ENCODE measurements at places on chromosomes 13 and 19. TPM values are rescaled to one million over a fixed set of nuclear protein-coding genes. Genes with fewer than 3 reads are reported as not detected.
A peak's percentile ranks its signal among the peaks of the same experiment; 100 is the strongest.

GRCh38 chr13:100666124-100666523, 8.5 kb downstream of the TMTC4 start:
- no peak for DNase-seq

GRCh38 chr19:49930483-49931011, 1.2 kb upstream of the NUP62 start:
- DNase-seq, result no peak

CPB2 gene
- total RNA-seq, result not detected

DNA sequence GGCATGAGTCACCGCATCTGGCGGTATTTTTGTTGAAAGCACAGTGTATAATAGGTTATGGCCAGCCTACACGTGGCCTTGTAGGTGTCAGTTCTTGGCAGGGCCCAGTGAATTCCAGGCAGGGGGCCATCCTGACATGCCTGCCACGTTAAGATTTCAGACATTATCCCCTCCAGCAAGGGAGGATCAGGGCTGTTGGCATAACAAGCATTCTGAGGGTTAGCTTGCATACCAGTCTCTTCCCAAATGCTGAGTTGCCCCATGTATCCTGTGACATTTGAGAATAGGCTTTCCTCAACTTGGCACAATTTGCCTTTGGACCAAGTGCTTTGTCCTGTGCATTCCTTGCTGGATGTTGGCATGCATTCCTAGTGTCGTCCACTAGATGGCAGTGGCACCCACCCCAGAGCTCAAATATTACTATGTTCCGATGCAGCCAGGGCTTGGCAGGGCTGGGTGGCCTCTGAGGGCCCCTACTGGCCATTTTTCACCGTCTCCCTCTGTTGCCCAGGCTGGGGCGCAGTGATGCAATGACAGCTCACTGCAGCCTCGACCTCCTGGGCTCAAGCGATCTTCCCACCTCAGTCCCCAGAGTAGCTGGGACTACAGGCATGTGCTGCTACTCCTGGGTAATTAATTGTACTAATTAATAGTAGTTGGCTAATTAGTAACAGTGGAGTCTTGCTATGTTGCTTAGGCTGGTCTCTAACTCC, 31.2 kb downstream of the NLRP12 start:
- peak; percentile 75 for DNase-seq

DNA sequence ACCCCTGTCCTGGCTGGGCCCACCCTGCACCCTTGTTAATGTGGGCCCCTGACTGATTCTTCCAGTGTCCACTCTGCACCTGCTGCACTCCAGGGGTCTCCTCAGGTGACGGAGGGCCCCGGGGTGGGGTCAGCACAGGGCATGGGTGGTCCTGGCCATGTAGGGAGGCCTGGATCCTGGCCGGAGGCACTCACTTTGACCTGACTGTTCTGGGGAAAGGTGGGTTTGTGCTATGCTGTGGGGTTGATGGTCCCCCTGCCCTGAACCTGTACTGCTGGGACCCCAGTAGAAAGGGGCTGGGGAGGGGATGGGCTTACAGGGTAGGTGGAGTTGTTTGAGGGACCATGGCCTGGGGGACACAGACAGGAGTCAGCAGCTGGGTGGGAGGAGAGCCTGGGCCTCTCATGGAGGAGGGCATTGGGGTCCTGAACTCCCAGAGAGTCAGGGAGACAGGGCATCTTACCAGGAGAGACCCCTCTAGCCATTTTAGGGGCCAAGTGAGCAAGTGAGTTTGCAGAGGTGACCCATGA, 25.8 kb upstream of the CEACAM1 start:
- no peak for DNase-seq

ANGPTL4 gene
- total RNA-seq, result 1.9 TPM

DNA sequence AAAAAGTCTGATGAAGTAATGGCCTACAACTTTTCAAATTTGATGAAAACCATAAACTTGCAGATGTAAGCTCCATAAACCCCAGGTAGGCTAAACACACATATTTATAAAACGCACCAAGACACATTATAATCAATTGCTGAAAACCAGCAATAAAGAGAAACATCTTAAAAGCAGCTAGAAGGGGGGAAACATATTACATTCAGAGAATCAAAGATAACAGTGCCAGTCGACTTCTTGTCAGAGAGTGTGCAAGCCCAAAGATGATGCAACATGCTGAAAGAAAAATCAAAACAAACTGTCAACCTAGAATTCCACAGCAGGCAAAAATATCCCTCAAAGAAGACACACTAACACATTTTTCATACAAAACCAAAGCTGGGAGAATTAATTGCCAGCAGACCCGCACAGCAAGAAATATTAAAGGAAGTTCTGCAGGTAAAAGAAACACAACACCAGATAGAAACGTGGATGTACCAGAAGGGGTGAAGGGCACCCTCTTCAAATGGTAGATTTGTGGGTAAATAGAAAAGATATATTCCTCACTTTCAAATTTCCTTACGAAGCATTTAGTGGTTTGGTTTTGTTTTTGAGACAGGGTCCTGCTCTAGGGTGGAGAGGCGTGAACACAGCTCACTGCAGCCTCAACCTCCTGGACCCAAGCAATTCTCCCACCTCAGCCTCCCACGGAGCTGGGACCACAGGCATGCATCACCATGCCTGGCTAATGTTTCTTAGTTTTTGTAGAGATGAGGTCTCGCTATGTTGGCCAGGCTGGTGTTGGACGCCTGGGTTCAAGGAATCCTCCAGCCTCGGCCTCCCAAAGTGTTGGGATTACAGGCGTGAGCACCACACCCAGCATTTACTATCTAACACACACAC, 16.5 kb upstream of the ATP1A3 start:
- DNase-seq, result peak; percentile 60

- no peak for DNase-seq
These were observed 46.5 kb downstream of the RFX2 start for GRCh38 chr19:6063576-6064335.

ADGRE3 gene
- not detected for total RNA-seq

IL27RA gene
- total RNA-seq, result 2.9 TPM

ZNF578 gene
- 2.8 TPM for total RNA-seq

DNA sequence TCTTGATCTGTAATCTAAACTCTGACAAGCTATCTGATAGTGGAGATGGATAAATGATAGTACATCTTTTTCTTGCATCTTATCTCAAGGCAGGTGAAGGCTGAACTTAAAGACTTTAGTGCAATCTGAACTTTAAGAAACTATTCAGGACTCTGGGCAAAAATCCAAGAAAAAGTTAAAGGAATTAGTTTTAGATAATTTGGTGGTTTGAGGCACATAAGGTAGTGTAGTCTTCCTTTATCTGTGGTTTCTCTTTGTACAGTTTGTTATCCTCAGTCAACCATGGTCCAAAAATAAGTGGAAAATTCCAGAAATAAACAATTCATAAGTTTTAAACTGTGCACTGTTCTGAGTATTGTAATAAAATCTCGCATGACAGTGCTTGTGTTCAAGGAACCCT, 172.9 kb downstream of the UGGT2 start:
- peak; percentile 18 for DNase-seq

- peak; percentile 75 for DNase-seq
These were observed 10.4 kb upstream of the JUND start for GRCh38 chr19:18291590-18292461.

GRCh38 chr19:52086481-52086880, 9.1 kb downstream of the ZNF841 start:
- DNase-seq, result peak; percentile 30

PRR20E gene
- not detected for total RNA-seq

- DNase-seq, result no peak
These were observed 129.3 kb downstream of the ATP11A start for GRCh38 chr13:112819111-112819510.

DNA sequence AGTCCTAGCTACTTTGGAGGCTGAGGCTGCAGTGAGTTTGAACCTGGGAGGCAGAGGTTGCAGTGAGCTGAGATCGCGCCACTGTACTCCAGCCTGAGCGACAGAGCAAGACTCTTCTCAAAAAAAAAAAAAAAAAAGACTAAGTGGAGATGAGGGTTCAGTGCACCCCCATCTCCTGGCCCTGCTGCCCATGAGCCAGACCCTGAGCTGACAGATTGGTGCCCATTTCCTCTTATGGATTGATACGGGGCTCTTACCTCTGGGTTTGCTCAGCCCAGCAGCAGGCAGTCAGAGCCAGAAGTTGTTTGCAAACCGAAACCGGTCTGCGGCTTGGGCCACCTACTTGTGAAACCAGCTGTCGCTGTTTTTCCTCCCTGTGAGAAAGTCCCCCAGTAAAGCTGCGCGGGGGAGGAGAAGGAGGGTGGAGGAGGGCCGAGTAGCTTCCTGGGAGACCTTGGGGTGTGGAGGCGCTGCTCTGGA, 36.9 kb downstream of the ARRDC2 start:
- peak; percentile 76 for DNase-seq

- no peak for DNase-seq
These were observed 8.6 kb downstream of the LTBP4 start for GRCh38 chr19:40609561-40610395.

DNA sequence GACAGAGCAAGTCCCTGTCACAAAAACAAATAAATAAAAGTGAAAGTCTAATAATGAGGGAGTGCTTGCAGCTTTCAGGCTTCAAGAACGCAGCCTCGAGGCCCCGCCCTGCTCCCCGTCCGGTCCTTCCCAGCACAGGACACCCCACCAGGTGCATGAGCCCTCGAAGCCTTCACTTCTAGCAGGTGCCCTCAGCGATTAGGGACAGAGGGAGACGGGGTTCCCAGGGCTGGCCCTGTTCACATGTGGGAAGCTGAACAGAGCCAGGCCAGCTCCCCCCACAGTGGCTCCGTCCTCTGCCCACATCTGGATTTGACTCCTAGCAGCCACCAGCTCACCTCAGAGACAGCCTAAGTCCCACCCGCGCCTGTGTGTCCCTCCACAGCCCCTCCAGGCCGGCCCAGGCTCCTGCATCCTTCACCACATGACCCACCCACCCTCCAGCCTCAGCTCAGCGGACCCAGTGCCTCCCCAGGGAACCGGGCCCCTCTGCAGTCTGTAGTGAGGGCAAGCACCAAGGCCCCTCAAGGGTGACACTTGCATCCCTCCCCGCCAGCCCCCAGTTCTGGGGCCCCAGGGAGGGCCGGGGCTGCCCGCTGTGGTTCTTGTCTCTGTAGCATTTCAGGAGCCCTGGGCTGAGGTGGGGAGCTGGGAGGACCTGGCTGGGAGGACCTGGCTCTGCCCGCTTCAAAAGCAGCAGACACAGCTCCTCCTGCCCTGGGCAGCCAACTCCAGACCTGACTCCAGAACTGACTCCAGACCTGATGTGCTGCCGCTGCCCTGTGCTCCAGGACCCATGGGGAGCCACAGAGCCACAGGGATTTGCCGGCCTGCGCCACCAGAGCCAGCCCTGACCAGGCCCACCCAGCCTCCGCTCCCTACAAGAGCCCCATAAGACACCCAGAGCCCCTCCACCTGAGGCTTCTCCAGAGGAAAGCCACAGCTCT, 27.2 kb downstream of the GPX4 start:
- DNase-seq, result no peak

- no peak for DNase-seq
These were observed 265.3 kb downstream of the MZT1 start for GRCh38 chr13:72462166-72462565.

DNA sequence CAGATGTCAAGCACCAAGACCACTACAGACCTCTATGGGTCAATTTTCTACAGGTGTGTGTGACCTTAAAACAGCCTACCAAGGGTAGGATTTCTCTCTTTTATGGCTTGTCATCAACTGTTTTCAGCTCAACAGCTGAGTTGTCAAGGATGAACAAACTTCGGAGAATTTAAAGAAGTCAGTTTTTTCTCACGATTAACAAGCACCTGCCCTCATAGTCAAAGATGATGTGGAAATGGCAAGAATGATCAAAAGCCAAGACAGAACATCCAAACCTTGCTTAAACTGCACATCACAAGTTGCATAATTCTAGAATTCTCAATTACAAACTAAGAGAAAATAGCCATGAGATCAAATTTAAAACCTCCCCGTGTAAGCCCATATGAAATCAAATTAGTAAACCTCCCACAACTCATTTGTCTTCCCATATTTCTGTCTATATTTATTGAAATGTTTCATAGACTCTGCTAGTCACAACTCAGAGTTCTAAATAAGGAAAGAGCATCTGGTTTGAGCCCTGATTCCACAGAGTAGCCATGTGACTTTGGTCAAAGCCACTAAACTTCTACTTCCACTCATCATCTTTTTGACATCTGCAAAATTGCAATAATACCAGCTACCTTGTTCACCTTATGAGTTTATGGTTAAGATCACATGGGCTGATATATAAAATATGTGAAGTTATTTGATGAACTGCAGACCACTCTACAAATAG, 521.5 kb upstream of the HTR2A start:
- no peak for DNase-seq

PLPP2 gene
- total RNA-seq, result 2.3 TPM

- peak; percentile 49 for DNase-seq
These were observed 17.7 kb downstream of the INTS6 start for GRCh38 chr13:51435002-51435578.

DNA sequence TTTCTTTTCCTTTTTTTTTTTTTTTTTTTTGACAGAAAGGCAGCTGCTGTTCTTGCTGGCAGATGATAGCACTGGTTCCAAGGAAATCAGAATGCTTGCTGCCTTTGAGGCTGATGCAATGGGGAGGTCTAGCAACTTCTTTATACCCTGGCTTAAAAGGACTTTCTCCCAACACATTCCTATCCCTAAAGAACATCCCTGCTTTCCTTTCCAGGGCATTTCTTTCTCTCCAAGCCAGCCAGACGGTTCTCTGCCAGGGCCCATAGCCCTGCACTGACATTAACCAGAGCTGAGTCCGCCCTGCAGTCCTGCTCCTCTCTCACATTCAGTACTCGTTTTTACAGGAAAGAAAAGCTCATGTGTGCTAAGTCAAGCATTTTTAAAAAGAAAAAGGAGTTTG, 133.9 kb upstream of the WASF3 start:
- peak; percentile 51 for DNase-seq

DNA sequence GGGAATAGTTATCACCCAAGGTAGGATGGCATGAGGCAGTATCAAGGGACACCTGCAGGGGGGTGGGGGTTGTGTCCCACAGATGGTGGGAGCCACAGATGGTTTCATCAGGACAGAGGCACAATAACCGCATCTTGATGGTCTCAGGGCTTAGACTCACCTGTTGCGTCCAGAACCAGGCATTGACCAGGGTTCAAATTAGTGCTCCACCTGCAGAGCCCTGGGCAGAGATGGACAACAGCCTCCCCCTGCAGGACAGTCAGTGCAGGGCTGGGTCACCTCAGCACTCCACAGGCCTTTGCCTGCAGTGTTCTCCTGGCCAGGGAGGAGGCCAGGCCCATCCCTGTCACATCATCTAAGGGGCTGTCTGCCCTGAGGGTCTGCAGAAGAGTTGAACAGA, 14.5 kb upstream of the CEACAM1 start:
- no peak for DNase-seq

Measured in IMR-90 (cell line).